Activated effector memory CD4-positive, alpha-beta T cell treated with anti-CD3 and anti-CD28 coated beads, Interleukin-2, amount 50 U/mL, for 16 hours (primary cell): ENCODE measurements at places on chromosomes 6 and 20.

GRCh38 chr20:45052698-45053429 is 48.1 kb downstream of the KCNS1 start:
- no peak for DNase-seq

DNA sequence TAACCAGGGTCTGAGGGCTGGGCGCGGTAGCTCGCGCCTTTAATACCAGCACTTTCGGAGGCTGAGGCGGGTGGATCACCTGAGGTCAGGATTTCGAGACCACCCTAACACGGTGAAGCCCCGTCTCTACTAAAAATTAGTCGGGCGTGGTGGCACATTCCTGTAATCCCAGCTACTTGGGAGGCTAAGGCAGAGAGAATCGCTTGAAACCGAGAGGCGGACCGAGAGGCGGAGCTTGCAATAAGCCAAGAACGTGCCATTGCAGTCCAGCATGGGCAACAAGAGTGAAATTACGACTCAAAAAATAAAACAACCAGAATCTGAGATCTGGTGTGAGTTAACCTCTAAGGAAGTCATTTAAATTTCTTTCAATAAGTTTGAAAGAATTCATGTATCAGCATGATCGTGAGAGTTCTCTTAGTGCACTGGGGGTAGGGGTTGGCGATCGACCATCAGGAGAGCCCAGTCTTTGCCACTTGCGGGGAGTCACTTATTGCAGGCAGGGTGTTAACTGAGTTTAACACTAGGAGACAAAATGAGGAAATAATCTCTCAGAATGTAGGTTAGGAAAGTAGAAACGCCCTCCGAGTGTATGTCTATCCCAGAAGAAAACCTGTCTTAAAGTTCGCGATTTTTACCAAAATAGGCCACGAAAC is 206.5 kb upstream of the ZNF184 start:
- DNase-seq = no peak

- DNase-seq = peak; percentile 86
Measured at GRCh38 chr6:26043384-26044139, 43.7 kb upstream of the HFE start.

- DNase-seq = no peak
Measured at GRCh38 chr6:143694560-143694959, 16.8 kb downstream of the PHACTR2 start.

DNA sequence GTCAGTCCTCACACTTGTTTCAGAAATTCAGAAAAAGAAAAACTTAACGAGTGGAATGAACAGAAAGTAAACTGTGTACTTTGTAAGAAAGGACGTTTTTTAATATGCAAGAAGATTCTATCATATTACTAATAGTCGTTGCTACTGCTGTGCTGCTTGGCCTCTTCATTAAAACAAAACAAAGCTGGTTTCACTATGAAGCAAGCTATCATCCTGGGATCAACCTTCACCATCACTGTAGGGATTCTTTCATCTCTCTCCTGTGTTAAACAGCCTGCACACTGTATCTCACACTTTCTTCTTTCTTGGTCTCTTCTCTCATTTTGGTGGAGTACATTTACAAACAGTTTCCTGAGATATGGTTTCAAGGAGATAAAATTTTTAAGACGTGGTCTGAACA is 284.2 kb downstream of the BTBD9 start:
- no peak for DNase-seq

- DNase-seq = no peak
Measured at GRCh38 chr6:37570482-37571133, 70.9 kb upstream of the CCDC167 start.
